Fibroblast of gingiva (primary cell): ENCODE measurements at places on chromosomes 1 and 21.

DNA sequence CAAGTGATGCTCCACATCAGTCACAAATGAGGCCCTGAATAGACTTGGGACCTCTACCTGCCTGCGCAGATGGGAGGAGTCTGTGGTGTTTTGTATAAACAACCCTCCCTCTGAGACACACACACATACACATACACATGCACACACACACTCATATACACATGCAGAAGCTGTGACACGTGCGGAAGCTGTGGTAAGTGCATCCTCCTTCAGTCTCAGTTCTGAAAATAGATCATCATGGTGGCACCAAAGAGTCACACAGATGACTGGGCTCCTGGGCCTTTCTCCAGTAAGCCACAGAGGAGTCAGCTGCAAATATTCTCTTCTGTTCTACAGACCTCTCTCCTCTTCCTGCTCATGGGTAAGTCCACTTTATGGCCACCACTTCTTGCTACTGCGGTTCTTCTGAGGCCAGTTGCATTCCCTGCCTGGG lies at the start of gene LY9:
Gene LY9 (plus strand): TSS at position 224 of the 433 bp plus-strand sequence. CDS start 14 bp downstream, at position 238.
- no peak for DNase-seq

DNA sequence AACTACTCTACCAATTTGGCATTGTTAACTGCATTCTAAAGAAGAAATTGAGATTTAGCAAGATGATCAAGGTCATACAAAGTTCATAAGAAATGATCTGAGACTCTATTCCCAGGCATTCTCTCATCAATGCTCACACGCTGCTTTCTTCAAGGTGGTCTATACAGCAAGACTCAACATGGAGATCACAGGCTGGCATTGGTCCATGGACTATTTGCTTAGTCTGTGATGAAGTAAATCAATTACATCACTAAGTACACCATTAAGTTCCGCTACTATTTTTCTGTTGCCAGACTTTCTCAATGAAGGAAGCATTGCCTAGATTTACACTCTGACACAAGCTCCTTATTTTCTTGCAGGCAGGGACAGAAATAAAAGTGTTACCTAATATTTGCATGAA lies 51.9 kb upstream of the CYP2J2 start:
- no peak for DNase-seq

- no peak for DNase-seq
Observed at GRCh38 chr1:5686925-5687706, 305.1 kb downstream of the NPHP4 start.

DNA sequence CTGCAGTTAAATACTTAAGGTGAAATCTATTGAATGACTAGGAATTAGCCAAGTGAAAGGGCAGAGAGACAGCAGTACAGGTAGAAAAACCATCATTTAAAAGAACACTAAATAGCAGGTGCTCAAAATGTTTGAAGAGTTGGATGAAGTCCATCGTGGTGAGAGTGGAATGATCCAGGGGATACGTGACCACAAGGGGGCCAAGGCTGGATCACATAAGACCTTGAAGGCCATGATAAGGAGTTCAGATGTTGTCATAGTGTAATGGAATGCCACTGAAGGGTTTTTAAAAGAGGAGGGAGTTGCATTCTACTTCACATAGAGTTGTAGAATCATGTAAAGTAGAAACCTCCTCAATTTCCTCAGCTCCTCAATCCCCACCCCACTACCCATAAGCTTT lies 34.8 kb upstream of the HOOK1 start:
- DNase-seq, result no peak

DNA sequence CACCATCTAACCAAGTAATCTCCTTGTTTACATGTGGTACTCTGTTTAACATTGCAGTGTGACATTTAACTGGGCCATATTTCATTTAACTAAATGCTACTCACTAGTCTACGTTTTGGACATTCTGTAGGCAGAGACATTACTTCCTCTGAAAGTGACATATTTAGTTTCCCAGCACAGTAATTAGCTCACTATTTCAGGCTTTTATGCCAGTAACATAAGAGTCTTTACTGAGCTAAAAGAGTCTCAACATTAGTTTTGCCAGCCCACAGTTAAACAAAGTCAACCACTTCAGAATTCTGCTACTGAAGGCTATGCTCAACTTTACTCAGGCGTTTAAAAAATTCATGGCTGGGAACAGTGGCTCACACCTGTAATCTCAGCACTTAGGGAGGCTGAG lies 2.6 kb upstream of the TNFRSF9 start:
- DNase-seq, result no peak

- DNase-seq, result no peak
Observed at GRCh38 chr1:84360316-84360715, 38.0 kb upstream of the DNASE2B start.

DNA sequence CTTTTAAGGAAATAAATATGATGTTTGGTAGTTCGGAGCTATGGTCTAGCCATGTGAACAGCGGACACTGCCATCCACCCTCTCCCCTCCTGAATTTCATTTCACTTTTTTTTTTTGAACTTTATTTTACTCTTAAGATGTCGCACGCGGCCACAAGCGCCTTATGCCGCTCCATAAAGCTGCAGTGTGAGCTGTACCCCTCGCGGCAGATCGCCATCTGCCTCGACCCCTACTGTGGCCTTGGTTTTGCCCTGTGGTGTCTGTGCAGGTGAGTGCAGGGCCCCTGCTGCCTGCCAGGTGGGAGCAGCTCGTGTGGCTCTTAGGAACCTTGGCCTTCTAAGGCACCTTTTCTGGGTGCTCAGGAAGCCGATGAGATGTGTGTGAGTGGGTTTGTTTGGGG lies 48.1 kb downstream of the S100B start:
- DNase-seq, result no peak

GRCh38 chr1:47519491-47519890 lies 81.6 kb downstream of the FOXD2 start:
- DNase-seq, result no peak

GRCh38 chr1:220527908-220528678 lies at the start of gene MARK1:
Gene MARK1 (plus strand): TSS chr1:220528136. CDS start chr1:220528823, 687 bp downstream.
- peak; percentile 43 for DNase-seq

- DNase-seq, result no peak
Observed at GRCh38 chr1:213154056-213154685, 103.1 kb downstream of the RPS6KC1 start.

GRCh38 chr1:183881387-183882131 lies 76.6 kb downstream of the RGL1 start:
- peak; percentile 39 for DNase-seq

GRCh38 chr1:161805399-161806197 lies 39.5 kb downstream of the ATF6 start:
- peak; percentile 80 for DNase-seq

GRCh38 chr1:14848625-14849024 lies 250.1 kb downstream of the KAZN start:
- no peak for DNase-seq

DNA sequence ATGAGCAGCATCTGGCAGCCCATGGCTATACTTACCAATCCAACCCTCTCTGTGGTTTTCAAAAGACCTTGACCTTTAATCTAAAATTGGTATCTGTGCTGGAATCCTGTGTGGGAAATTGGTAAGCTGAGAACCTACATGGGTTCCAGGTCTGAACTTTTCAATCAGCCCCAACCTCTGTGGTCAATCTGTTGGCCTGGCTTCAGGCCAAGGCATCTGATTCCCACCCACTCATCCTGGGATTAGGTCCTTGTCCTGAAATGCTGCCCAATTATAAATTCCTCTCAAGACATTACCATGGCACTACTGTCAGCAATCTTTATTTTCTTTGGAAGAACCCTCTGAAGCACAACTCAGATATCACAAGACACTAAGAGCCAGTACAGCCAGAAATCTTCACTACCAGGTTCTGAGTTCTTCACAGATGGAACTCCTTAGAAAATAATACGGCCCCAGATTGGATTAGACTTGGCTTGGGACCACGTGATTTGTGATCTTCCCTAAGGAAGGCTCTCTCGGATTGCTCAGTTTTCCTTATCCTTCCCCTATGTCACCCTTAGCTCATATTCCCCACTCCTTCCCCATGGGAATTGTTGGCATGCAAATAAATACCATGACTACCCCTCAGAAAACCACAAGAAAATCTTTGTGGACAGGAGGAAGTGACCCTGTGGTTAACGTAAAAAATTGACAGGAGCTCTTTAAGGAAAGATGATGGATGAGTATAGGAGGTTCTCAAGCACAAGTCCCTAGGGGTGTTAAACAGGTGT lies 207.9 kb upstream of the ST6GALNAC5 start:
- DNase-seq, result peak; percentile 14

- peak; percentile 87 for DNase-seq
Observed at GRCh38 chr1:100530880-100531487, 7.0 kb upstream of the GPR88 start.

GRCh38 chr1:173191011-173191705 lies 16.0 kb downstream of the TNFSF4 start:
- no peak for DNase-seq

DNA sequence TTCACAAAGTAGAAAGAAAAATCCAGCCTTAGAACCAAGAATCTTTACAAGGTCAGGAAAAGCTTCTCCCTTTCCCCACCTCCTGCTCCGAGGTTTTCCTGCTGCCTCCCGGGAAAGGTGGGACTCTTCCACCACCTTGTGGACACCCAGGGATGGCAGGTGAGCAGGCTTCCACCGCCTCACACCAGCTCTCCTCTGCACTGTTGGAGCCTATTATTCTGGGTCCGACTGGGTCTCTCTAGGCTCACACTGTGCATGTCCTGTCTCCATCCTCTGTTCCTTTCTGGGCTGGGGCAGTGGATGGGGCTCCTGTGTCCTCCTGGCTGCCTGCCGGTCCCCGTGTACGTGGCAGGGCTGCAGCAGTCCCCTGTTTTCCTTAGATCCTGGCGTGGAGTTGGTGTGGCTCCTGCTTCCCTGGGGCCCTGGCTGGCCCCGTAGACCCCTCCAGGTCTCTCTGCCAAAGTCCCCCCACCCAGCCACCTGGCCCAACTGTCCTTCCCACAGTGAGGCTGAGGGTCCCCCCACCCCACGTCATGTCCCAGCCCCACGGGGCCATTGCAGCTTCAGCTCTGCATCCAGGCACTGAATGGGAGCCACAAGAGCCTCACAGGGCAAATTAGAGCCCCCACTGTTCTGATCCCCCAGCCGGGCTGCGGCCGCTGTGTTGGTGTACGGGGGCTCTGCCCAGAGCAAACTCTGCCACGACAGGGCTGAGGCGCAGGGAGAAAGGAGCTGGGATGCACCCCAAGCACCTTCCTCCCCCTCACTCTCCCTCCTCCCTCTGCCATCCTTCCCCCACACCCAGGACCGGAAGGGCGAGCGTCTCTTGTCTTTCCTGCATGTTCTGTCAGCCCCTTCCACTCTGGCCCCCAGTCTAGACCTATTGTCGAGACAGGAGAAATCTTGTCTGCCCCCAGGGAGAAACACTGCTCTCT lies 3.3 kb upstream of the SLC45A1 start:
- peak; percentile 56 for DNase-seq

- peak; percentile 93 for DNase-seq
Observed at GRCh38 chr1:106700211-106700610, 356.3 kb upstream of the PRMT6 start.

DNA sequence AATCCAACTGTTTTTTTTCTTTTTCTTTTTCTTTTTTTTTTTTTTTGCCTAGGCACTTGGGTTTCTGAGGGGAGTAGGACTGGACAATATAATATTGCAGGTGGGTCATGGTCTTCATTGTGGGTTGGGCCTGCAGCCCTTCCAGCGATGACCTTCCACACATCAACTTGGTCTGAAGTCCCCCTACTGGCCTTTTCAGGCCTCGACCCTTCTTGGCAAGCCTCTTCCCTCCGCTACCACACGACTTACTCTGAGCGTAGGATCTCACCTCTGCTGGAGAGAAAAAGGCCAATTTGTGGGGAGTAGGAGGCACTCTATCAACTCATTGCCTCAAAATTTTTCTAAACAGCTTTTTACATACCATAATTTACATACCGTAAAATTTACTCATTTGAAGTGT lies 51.1 kb upstream of the GRIK3 start:
- DNase-seq, result no peak

- DNase-seq, result no peak
Observed at GRCh38 chr21:40054403-40054802, 187.2 kb downstream of the PCP4 start.

DNA sequence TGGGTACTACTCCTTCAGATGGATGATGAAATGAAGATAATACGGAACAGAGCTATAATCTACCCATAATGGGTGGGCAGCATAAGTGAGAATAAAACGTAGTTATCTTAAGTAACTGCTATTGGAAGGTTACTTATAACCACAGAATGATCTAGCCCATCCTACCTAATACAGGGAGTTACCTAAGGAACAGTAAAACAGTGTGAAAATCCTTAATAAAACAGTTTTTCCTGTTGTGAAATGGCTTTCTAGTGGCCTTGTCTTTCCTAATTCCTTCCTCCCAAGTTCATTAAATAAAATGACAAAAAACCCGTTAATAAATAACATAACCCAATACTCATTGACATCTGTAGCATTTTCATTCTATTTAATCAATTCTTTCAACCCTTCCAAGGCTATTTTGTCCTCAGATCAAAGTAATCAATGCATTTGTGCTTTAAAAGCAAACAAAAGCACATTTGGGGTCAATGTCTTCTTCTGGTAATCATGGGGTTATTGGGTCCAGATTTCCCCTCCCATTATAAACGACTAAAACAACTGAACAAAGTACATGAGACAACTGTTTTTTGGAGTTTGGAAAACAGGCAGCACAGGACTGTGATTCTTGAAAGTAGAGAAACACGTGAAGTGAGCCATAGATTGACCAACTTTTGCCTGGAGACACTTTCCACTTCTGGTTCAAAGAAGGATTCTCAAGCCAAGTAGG lies 42.0 kb downstream of the PAPPA2 start:
- no peak for DNase-seq

GRCh38 chr1:4275083-4275482 lies 375.0 kb upstream of the C1orf174 start:
- no peak for DNase-seq

- peak; percentile 28 for DNase-seq
Observed at GRCh38 chr21:45295576-45296365, 8.1 kb upstream of the POFUT2 start.

DNA sequence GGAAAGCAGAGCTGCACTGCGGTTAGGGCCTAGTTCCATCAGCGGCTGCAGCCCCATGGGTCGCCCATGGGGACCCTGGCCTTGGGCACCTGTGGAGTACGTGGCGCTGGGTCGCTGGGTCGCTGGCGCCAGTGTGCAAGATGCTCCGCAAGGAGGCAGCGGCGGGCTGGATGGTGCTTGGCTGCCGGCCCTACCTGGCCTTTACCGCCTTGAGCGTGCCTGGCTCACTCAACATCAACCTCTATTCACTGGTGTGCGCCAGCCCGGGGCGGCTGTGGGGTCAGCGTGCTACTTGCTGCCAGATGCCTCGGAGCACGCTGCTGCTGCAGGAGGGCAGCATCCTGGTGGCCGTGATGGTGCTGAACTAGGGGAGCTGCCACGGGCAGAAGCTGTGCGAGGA lies 85.1 kb upstream of the RHOU start:
- DNase-seq, result no peak

GRCh38 chr1:150159550-150159949 lies 9.8 kb downstream of the PLEKHO1 start:
- no peak for DNase-seq

GRCh38 chr1:110390096-110390495 lies 730 bp downstream of the SLC16A4 start:
- peak; percentile 82 for DNase-seq
